ENCODE measurements at places on chromosomes 12 and 14.

DNA sequence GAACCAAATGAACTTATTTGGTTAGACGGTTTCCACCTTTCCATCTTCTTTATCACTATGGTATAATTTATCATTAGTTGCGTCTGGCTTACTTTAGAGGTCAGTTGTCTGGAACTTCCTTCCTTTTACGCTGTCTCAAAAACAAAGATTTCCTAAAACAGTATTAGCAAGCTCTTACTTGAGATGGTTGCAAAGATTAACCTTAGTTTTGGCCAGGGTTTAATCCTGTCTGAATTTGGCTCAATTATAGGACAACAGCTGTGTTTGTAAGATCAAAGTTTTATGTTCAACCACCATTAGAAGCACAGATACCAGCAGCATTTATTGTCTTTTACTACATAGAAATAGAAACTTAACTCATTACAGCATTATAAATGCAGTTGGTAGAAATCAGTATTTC is 7.9 kb upstream of the WASHC3 start:
- no peak for DNase-seq

DNA sequence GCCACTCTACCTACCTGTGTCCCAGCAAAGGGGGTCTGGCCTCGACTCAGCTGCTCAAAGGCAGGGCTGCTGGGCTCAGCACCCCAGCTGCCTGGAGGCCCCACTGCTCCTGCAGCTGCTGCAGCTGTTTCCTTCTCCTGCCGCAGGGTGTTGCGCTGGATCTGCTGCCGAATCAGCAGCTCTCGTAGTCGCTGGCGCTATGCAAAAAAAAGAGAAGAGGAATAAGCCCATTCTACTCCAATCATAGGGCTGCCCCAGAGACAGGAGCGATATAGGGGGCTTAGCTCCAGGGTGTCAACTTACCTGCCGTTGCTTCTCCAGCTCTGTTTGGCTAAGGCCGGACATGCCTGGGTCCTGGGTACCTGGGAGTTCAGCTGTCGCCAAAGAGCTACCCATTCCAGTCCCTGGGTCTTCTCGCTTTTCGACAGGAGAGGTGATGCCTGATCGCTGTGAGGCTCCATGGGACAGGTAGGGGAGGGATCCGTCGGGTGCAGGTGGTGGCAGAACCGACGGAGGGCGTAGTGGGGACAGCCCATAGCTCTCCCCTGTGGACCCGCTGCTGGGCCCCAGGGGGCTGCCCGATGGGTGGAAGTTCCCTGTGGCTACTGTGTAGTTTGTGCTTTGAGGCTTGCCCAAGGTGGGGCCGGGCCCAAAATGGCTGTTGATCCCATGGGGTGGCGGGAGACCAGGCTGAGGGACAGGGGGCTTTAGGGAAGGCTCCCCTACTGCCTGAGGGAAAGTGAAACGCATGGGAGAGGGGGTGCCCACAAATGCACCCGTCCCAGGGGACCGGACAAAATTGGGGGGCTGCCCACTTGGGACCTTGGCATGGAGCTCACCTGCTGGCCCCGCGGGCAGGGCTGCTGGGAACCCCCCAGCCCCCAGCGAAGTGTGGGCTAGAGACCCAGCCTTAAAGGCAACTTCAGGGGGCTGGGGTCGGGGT is 20.9 kb downstream of the KMT2D start:
- no peak for DNase-seq

- no peak for DNase-seq
Measured at GRCh38 chr12:46526233-46526632, 153.7 kb upstream of the SLC38A2 start.

DNA sequence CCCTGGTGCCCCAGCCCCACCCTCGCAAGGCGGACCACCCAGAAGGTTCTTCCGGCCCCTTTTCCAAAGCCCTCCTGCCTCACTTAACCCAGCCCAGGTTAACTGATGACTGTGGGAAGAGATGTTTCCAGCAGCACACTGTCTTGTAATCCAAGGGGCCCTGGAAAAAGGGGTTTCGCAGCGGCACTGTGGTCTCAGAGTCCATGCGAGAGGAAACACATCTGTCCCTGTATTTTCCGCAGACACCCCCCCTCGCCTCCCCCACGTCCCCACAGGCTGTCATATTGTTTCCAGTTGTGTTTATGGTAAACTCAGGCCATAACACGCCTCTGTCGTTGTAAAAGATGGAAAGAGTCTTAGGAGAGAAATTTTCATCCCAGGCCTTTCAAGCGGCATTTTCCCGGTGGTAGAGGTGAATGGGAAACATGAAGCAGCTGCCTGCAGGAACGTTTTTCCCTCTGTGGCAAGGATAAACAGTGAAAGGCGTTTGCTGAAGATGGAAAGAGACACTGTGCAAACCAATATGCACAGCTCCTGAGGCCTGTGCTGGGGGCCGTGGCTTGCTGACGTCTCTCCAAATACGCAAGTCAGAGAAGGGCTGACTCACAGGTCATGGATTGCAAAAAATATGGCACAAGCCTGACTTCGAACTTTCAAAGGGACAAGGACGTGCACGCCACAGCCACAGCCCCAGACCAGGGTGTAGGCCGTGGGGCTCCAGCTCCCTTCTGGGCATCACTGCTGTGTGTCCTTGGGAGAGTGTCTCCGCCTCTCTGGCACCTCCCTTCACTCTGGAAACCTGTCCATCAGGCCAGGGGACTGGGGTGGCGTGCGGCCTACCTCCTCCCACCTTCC is 22.5 kb upstream of the FZD10 start:
- DNase-seq, result no peak

- DNase-seq, result no peak
Measured at GRCh38 chr14:41899416-41899815, 292.7 kb downstream of the LRFN5 start.

DNA sequence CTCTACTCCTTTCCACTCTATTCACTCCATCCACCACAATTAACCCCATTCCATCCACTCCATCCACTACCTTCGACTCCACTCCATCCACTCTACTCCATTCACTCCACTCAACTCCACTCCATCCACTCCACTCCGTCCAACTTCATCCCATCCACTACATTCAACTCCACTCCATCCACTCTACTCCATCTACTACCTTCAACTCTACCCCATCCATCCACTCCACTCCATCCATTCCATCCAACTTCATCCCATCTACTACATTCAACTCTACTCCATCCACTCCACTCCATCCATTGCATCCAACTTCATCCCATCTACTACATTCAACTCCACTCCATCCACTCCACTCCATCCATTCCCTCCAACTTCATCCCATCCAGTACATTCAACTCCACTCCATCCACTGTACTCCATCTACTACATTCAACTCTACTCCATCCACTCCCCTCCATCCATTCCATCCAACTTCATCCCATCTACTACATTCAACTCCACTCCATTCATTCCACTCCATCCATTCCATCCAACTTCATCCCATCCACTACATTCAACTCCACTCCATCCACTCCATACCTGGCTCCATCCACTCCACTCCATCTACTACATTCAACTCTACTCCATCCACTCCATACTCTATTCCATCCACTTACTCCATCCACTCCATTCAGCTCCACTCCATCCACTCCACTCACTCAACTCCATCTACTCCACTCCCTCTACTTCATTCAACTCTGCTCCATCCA is 16.4 kb downstream of the HNF1A start:
- no peak for DNase-seq

DNA sequence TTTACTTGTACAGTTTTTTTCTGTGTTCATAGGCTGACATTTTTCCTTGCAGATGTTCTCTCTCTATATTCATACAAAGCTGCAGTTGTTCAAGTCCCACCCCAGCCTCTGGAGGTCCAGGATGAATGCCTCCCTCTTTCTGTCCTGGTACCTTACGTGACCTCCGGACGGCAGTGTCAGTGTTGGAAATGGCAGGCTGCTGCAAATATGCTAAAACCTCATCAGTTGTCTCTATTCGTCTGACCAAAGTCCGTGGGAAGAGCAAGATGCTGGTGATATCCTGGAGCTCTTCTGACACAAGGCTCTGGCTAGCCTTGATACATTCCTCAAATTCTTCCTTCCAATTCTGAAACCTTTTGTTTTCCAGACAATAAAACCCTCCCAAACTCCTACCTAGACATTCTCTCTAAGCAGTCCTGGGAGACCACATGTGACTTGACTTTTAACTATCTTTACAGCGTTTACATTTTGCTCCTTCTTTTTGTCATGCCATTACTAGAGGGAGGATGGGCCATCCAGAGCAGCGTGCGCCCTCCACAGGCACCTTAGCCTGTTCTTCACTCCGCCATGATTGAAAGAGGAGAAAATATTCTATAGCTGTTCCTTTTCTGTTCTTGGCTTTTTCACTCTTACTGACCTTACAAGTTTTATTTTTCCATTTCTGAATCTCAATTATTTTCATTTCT is 143.6 kb downstream of the RGS6 start:
- DNase-seq, result no peak

DNA sequence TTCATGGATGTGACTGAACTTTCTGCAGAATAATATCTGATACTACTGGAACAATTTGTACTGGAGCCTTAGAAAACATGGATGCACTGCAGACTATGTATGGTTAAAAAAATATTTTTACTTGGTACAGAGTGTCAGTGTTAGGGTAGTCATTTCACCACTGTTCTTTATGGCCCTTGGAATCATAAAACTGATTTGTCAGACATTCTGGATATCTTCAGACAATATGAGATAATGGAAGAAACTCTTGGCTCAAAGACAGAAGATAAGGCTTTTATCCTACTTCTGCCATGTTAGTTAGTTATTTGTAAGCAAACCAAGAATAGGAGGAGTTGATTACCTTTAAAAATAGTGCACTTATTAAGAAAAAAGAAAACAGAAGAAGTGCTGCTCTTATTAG is 209.4 kb downstream of the LRIG3 start:
- DNase-seq, result no peak

DNA sequence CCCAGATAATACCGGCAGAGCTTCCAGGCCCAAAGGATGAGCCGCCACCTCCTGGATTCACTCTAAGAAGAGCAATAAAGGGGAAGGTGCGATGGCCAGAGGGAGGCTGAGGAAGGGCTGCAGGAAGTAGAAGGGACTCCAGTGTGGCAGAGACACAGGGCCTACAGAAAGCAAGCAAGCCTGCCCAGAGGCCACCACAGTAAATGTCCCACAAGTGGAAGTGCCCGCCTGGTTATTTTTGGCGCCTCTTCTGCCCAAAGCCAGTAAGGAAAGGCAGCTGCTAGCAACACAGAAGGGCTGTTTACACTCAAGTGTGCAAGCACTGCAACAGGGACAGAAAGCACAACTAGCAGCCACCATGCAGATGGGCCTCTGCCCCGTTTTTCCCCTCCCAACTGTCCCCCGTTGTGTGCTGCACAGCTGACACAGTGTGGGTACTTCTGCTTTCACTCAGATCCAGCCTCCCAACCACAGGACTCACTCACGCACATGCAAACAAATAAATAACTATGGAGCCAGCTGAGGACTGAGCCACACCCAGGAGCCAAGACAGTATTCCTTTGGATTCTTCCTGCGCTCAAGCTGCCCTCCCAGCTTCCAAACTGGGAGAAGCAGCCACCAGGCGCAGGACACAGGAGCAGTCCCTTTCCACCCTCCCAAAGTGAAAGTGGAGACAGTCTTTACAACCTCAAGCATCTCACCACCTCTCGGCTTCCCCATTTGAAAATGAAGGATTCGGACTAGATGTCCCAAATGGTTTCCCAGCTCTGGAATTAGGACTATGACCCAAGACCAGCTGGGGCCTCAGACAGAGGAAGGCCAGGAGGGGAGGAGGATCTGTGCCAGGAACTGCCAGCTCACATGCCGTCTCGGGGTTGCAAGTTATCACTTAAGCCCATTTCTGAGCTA is 40.0 kb upstream of the PNMA1 start:
- no peak for DNase-seq

- DNase-seq, result no peak
Measured at GRCh38 chr12:121829250-121829918, 25.6 kb downstream of the SETD1B start.

- no peak for DNase-seq
Measured at GRCh38 chr12:68854078-68854468, 46.1 kb downstream of the MDM2 start.

GRCh38 chr12:55629058-55629841 is 7.4 kb upstream of the OR10P1 start:
- no peak for DNase-seq

- no peak for DNase-seq
Measured at GRCh38 chr12:89453121-89453978, 71.2 kb downstream of the GALNT4 start.

GRCh38 chr12:34097213-34097612 is 74.9 kb downstream of the ALG10 start:
- DNase-seq, result no peak

DNA sequence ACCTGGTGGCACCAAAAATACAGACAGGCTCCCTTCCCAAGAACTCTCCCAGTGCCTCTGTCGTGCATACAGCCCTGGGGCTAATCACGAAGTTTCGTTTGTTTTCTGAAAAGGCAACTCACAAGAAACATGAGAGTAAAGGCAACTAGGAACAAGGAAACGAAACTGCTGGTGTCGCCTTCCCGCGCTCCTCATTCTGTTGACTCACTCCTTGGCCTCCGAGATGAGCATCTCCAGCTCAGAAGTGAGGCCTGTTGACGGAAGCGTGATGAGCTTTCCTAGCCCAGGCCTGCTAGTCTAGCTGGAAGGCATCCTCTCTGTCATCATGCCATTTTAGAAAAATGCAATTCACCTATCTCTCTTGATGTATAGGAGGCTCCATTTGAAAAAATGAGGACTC is 50.5 kb downstream of the TTC9 start:
- DNase-seq, result no peak

- no peak for DNase-seq
Measured at GRCh38 chr14:75127903-75128595, 1.2 kb upstream of the NEK9 start.

DNA sequence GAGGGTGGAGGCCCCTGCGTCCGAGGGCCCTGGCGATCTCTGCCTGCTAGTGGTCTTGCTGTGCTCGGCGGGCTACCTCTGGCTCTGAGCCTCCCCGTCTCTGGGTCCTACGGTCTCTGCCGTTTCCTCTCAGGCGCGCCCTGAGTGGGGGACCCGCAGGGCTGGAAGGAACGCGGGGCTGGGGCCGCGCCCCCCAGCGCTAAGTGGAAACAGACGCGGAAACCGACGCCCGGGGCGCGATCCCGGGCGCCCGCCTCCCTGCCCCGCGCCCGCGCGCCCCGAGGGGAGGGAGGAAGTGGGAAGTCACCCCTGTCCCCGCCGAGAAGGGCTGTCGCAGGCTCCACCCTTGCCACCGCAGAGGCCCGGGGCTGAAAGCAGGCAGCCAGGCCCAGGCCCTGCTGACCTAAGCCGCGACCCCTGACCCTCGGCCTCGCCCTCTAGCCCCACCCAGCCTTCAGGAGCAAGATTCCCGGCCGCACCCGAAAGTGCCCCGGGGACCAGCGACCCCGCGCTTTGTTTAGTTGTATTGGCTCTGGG is 831 bp downstream of the CRIP1 start:
- DNase-seq, result no peak

Measured in HuH-7.5 (cell line).